Vagina (tissue), 2 donors: ENCODE measurements at places on chromosomes 6 and 20.

GRCh38 chr20:2610941-2611720 lies 41.3 kb upstream of the NOP56 start:
- no peaks in the 10 kb centered on the region for H3K27me3 ChIP-seq
- no peak overlapping the region for H3K27ac ChIP-seq
- no peaks in the 10 kb centered on the region for H3K4me1 ChIP-seq
- H3K4me3 ChIP-seq, result no peak overlapping the region
- DNase-seq, result peak; percentile 34

GRCh38 chr20:4894981-4895381 lies 106.3 kb downstream of the SLC23A2 start:
- H3K36me3 ChIP-seq, result no peaks in the 10 kb centered on the region
- no peak overlapping the region for H3K27ac ChIP-seq
- H3K4me1 ChIP-seq, result peaks cover 31% of the 10 kb centered on the region
- H3K27me3 ChIP-seq, result no peaks in the 10 kb centered on the region
- no peak for DNase-seq

DNA sequence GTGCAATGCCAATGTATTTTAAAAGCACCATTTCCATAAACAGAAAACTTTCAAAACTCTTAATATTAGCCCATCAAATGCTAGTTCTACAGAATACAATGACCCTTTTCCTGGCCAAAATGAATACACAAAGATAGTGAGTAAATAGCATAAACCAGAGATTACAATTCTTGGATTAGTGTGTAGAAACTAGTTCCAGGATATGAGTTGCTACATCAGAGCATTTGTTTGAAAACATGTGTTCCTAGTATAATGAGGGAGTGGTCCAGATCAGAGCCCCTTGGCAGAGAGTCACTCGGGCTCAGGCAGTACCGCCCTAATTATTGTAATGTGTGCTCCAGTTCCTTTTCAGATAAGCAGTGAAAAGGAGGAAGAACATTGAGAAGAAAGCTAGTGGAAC lies 63.7 kb upstream of the COL21A1 start:
- H3K36me3 ChIP-seq, result no peaks in the 10 kb centered on the region
- DNase-seq, result no peak
- peaks cover 6% of the 10 kb centered on the region for H3K4me1 ChIP-seq
- no peak overlapping the region for H3K4me3 ChIP-seq

- peaks cover 44% of the 10 kb centered on the region for H3K4me1 ChIP-seq
- no peak for DNase-seq
- peak overlapping the region; percentile 43 for H3K4me3 ChIP-seq
These were observed 33.6 kb downstream of the HM13 start for GRCh38 chr20:31547720-31548298.
